ENCODE measurements at places on chromosomes 16 and 17.

- no peak for DNase-seq
Measured at GRCh38 chr16:3541527-3542155, 35.6 kb downstream of the NLRC3 start.

- DNase-seq = no peak
Measured at GRCh38 chr16:66007717-66008116, 358.8 kb upstream of the CDH5 start.

DNA sequence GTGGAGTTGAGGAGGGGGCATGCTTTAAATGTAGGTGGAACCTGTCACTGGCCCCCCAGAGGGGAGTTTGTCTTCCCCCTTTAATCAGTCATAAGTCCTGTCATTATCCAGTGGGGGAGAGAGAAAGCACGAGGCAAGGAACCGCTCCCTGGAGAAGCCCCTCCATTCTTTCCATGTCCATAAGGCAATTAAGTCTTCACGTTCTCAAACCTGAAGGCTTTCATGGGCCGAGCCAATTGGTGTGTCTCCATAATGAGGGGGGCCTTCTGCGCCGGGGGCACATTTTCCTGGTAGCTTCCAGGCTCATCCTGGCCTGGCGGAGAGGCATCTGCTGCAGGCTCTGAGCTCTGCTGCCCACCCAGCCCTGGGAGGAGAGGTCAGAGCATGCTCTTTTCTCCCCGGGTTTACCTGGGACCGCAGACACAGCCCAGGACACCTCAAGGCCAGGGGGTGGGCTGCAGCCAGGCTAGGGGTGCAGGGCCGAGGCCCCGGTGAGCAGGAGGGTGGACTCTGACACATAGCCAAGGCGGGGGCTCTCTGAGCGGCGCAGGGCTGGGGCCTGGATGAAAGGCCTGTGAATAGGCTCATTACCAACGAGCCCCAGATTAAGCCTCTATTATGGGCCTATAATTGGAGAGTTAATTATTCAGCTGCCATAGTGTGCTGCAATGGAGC lies 42.5 kb downstream of the C16orf78 start:
- no peak for DNase-seq

DNA sequence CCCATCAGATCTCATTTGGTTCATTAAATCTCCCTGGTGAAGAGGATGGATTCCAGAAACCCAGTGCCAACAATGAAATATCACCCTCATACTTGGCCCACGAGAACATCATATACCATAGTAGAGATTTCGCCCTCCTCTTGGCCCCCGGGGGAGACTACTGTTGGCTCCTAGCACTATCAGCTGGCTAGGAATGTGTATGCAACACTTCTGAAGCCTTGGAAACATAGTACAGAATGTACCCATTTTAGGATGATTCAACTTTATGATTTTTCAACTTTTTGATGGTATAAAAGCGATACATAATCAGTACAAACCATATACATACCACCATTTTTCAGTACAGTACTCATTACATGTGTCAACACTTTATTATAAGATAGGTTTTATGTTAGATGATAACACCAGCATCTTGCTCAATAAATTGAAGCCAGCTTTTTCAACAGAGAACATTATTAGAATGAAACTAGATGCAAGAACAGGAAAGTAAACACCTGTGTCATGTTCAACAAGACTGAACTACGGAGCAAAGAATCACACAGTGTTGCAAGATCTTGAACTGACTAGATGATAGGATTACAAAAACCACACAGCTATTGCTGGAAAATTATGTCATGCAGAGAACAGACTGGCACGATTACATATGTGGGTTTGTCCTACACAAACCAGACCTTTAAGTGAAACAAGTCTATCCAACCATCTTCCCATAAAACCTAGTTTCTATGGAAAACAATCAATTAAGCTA lies 17.2 kb downstream of the RSL1D1 start:
- no peak for DNase-seq

GRCh38 chr16:89210904-89211515 lies 6.5 kb upstream of the ZNF778 start:
- no peak for DNase-seq

- DNase-seq = no peak
Measured at GRCh38 chr17:5033352-5034015, 1.7 kb downstream of the SLC52A1 start.

- no peak for DNase-seq
Measured at GRCh38 chr17:42814633-42815399, 9.3 kb downstream of the BECN1 start.

DNA sequence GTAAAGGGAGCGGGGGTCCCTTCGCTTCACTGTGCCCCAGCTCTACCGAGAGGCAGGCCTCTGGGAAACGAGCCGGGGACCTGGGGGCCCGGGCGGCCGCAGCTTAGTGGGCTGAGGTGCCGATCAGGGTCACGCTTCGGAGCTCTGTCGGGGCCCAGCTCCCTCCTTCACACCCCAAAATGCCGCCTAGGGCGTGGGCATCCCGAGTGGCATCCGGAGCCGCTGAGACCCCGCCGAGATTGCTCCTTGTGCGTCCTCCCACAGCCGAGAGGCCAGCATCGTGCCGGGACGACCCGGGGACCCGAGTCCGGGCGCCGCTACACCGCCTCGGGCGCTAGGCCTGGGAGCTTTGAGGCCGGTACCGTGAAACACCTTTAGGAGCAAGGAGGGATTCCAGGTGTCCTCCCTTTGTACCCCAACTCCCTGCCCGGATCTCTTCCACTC lies 1.3 kb downstream of the SALL1 start:
- no peak for DNase-seq

GRCh38 chr17:77019893-77020379 lies 120.8 kb upstream of the SEC14L1 start:
- no peak for DNase-seq

GRCh38 chr17:12472252-12473173 lies 193.2 kb upstream of the MYOCD start:
- DNase-seq = no peak

- DNase-seq = peak; percentile 7
Measured at GRCh38 chr17:73474370-73474988, 162.7 kb upstream of the CDC42EP4 start.

- DNase-seq = no peak
Measured at GRCh38 chr17:80316927-80317705, 56.5 kb downstream of the RNF213 start.

- DNase-seq = no peak
Measured at GRCh38 chr16:78523212-78523985, 423.9 kb downstream of the WWOX start.

- DNase-seq = no peak
Measured at GRCh38 chr17:19303367-19303776, 59.2 kb downstream of the B9D1 start.

GRCh38 chr16:2046893-2047329 lies 723 bp downstream of the NTHL1 start:
- DNase-seq = no peak

GRCh38 chr17:7133916-7134315 lies 19.3 kb upstream of the ASGR2 start:
- DNase-seq = no peak

DNA sequence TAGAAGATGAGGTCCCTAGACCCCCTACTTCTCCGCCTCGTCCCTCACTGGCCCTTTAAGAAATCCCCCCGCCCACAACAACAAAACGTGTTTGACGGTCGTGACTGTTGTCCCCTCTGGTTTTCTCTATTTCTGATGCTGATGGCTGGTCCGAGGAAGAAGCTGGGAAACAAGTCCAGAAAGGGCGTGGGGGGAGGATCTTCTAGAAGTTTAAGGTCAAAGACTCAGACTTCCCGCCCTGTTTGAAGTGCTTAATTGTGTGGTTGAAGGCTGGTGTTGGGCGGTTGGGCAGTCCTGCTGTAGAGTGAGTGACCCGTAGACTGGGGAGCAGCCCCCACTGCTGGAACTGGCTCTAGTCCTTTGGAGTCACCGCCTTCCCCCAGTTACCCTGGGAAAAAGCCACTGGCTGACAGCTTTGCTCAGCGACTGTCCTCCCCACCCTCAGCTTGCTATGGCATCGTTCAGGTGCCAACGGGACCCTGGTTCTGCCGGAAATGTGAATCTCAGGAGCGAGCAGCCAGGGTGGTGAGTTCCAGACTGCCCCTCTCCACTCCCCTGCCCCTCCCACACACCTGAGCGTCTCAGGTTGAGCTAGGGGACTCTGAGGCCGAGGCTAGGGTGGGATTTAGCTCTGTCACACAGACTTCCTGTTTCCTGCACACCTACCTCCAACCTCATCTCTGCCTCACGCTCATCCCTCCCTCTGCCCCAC lies 1.6 kb downstream of the MLLT6 start:
- DNase-seq = no peak

GRCh38 chr17:31274252-31274651 lies 22.8 kb downstream of the OMG start:
- no peak for DNase-seq

DNA sequence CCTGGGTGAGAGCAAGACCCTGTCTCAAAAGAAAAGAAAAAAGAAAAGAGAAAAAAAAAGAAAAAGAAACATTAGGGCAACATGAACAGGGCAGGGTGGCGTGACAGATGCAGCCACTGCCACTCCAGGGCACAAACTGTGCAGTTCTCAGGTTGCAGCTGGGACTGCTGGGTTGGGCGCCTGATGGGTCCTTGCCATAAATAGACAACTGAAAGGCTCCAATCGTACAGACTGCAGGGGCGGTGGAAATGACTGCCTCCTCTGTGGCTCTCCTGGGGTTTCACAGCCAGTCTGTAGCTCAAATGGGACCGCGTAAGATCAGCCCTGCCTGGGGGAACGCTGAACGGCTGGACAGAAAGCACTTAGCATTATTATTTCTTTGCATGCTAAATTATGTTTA lies 130.7 kb downstream of the CPPED1 start:
- no peak for DNase-seq

DNA sequence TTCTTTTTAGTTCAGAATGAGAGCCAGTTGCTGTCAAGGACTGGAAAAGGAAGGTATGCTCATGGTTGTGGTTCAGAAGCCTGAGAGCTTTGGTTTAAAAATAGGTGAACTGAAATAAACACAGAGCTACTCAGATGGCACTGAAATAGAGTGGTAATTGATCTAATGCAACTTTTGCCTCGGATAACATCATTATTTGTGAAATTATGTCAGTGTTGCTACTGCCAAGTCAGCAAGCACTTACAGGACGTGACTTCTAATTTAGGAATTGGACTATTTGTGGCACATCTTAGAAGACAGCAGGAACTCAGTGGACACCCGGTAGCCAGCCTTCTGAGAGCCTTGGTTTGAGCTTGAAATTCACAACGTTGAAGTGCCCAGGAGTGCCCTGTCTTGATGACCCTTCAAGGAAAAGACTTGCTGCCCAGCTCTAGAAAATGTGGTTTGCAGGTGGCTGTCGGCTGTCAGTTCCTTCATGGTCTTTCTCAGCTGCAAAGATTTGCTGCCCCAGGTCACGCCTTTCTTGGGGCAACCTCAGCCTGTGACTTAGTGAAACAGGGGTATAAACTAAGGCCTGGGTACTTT lies 42.0 kb upstream of the XYLT1 start:
- DNase-seq = no peak

- DNase-seq = no peak
Measured at GRCh38 chr17:82662711-82663261, 14.5 kb upstream of the WDR45B start.

DNA sequence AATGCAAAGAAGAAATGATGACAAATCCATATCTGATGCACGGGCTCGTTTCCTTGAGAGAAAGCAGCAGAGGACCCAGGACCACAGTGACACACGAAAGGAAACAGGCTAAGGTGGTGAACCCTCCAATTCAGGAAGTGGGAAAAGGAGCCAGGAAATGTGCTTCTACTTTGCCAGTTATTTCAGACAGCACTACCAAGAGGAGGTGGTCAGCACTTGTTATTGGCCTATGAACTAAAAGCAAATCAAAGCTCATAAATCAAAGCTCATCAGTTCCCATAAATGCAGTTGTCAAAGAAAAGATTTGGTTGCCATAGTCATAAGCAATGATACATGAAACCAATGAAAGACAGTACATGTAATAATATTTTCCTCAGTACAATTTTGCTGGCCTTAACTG lies 12.6 kb upstream of the CLTC start:
- DNase-seq = no peak

GRCh38 chr16:728131-728889 lies 1.4 kb downstream of the HAGHL start:
- peak; percentile 40 for DNase-seq

DNA sequence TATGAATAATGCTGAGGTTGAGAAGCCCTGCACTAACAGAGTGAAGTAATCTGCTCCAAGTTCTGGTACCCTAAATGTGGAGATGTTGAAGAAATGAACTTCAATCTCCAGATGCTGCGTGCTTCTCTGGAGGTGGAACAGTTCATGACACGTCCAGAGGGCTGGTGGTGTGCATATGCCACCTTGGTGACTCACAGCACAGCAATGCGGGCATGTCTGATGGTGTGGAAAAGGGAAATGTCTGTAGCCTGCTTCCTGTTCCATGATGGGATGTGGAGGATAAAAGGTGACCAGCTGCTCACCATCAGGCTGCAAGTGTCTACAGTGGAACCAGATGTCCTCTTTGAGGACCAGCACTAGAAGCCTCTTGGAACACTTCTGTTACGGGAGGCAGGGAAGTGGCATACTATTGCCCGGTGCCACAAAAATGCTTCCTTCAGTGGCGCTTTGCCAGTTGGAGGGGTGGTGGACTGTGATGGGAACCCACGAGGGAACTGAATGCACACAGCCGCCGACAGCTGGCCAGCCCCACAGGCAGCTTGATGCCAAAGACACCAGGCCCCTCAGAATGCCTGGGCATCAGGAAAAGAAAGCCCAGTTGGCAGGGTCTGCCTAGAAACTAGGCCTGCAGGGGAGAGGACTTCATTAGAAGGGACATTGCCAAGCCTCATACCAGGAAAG lies 19.9 kb downstream of the SNX11 start:
- DNase-seq = no peak

DNA sequence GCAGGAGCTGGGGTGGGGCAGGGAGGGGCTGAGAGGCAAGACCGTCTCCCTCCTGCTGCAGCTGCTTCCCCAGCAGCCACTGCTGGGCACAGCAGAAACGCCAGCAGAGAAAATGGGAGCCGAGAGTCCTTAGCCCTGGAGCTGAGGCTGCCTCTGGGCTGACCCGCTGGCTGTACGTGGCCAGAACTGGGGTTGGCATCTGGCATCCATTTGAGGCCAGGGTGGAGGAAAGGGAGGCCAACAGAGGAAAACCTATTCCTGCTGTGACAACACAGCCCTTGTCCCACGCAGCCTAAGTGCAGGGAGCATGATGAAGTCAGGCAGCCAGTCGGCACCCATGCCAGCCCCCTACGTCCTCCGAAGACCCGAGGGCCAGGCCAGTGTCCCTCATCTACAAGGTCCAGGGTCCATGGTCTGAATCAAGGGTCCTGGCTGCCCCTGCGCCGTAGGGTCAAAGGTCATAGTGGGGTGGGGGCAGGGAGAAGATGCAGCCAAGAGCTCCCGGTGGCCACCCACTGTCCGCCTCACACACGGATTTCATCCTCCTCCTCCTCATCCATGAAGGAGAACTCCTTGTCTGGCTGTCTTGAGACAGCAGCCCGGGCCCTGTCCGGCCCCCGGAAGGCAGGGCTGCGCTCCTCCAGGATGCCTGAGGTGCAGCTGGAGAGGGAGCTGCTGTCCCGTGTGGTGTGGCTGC lies 23.4 kb upstream of the CPSF4L start:
- DNase-seq = no peak

- no peak for DNase-seq
Measured at GRCh38 chr16:86225905-86226371, 284.4 kb upstream of the FOXF1 start.

- DNase-seq = no peak
Measured at GRCh38 chr16:87535457-87535854, 42.6 kb upstream of the ZCCHC14 start.

GRCh38 chr17:1244606-1245012 lies 25.6 kb upstream of the BHLHA9 start:
- DNase-seq = no peak
